ENCODE measurements at places on chromosomes 16 and 17. TPM values are rescaled to one million over a fixed set of nuclear protein-coding genes. Genes with fewer than 3 reads are reported as not detected.

- no peaks in the 10 kb centered on the region for H3K27me3 ChIP-seq
- H3K36me3 ChIP-seq, result no peaks in the 10 kb centered on the region
- no peak overlapping the region for H3K4me3 ChIP-seq
- 0 out of 2 replicates have a peak, but pooled peaks cover 6% of the 10 kb centered on the region for H3K4me1 ChIP-seq
- DNase-seq, result no peak
- no peak overlapping the region for H3K27ac ChIP-seq
Observed at GRCh38 chr17:70343114-70343513, 173.8 kb downstream of the KCNJ2 start.

BIRC5 gene
- total RNA-seq, result 114 TPM

- peaks cover 5% of the 10 kb centered on the region for H3K36me3 ChIP-seq
- no peaks in the 10 kb centered on the region for H3K27me3 ChIP-seq
- H3K4me3 ChIP-seq, result no peak overlapping the region
- peaks cover 4% of the 10 kb centered on the region for H3K4me1 ChIP-seq
- no peak overlapping the region for H3K27ac ChIP-seq
Observed at GRCh38 chr17:82611140-82612058, 36.8 kb downstream of the WDR45B start.

DUSP14 gene
- total RNA-seq, result 41.2 TPM

DNA sequence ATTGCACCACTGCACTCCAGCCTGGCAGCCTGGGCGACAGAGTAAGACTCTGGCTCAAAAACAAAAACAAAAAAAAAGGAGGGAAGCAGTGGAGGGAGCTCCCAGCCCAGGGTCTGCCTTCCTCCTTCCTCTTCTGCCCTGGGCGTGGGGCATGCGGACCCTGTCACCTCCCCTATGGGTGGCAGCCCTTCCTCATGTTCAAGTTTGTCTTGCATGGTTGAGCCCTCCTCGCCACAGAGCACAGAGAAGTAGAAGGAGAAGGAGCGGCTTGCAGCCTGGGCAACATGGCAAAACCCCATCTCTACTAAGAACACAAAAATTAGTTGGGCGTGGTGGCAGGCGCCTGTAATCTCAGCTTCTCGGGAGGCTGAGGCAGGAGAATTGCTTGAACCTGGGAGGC, 21.4 kb upstream of the TIMP2 start:
- H3K4me1 ChIP-seq, result no peaks in the 10 kb centered on the region
- H3K4me3 ChIP-seq, result no peak overlapping the region
- no peaks in the 10 kb centered on the region for H3K36me3 ChIP-seq
- no peak overlapping the region for H3K27ac ChIP-seq

SLC47A2 gene
- total RNA-seq, result not detected

GRCh38 chr17:15958484-15958854, 13.5 kb downstream of the ADORA2B start:
- DNase-seq, result no peak
- H3K27me3 ChIP-seq, result no peaks in the 10 kb centered on the region
- peaks cover 7% of the 10 kb centered on the region for H3K4me1 ChIP-seq
- no peak overlapping the region for H3K27ac ChIP-seq
- no peaks in the 10 kb centered on the region for H3K36me3 ChIP-seq
